Activated CD4-positive, CD25-positive, alpha-beta regulatory T cell treated with anti-CD3 and anti-CD28 coated beads, Interleukin-2, amount 50 U/mL, for 72 hours (primary cell): ENCODE measurements at places on chromosomes 12 and 14.

DNA sequence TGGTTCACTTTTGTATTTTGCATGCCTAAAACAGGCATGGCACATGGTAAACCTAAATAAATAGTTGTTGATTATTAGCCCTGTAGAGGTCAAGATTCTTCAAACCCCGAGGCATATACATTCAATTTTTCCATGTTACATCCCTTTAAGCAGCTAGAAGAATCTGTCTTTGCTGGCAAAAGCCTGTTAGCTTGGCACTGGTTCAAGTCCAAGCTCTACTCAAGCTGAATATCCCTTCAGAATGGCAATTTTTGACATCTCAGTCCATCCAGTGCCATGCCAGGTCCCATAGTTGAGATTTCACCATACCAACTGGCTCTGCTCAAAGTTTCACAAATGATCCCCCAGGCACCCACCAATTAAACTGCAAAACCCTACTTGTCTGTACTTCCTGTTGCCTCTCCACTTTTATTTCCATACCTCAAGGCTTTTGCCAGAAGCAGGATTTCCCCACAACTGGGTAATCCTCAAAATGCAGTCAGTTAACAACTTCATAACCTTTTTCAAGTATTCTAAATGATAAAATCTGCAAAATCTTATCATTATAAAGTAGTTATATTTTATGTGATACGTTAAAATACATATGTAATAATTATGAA lies 9.0 kb upstream of the DCN start:
- no peak for DNase-seq

- no peak for DNase-seq
These were observed 89.0 kb downstream of the PTPRR start for GRCh38 chr12:70831543-70831942.

GRCh38 chr14:21066882-21067502 lies 3.1 kb upstream of the ARHGEF40 start:
- DNase-seq: no peak

DNA sequence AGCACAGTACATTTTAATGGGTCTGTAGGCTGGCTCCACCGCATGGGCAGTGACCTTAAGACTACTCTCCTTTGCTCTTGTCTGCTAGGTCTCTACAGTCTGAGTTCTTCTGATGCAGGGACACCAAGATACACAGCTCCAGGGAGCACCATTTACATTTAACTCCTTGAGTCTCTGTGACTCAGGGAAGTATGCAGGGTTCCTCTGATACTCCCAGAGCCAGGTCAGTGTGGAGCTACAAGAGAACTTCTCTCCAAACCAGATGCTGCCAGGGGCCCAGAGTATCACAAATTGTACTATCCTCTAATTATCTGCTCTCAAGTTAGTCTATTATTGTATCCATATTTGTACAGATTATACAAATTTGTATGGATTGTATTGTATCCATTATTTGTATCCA lies 15.2 kb downstream of the ZFP36L1 start:
- DNase-seq: no peak

GRCh38 chr14:95320078-95320895 lies 579 bp upstream of the CLMN start:
- no peak for DNase-seq

GRCh38 chr12:101703487-101703886 lies 6.0 kb downstream of the CHPT1 start:
- no peak for DNase-seq

DNA sequence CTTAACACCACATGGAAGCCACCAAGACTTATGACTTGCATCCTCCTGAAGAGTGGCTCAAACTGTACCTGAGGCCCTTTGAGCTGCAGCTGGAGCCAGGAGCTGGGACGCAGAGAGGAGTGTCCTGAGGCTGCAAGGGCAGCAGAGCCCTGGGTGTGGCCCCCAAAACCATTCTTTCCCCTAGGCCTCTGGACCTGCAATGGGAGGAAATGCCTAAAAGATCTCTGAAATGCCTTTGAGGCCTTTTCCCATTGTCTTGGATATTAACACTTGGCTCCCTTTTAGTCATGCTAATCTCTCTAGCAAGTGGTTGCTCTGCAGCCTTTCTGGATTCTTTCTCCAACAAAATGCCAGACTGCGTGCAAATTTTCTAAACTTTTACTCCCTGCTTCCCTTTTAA lies 156.1 kb downstream of the SLC38A4 start:
- DNase-seq: no peak

DNA sequence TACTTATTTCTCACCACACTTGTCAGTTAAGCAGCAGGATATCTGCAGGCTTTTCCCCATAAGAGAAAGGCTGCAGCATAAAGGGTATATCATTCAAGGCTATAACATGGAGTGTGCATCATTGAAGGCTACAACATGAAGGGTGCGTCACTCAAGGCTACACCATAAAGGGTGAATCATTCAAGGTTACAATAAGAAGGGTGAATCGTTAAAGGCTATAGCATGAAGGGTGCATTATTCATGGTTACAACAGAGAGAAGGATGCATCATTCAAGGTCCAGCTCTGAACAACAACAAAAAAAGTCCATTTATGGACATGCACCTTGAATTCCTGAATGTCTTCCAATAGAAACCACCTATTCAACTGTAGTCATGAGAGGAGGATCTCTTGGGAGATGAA lies 32.8 kb upstream of the LUM start:
- no peak for DNase-seq

DNA sequence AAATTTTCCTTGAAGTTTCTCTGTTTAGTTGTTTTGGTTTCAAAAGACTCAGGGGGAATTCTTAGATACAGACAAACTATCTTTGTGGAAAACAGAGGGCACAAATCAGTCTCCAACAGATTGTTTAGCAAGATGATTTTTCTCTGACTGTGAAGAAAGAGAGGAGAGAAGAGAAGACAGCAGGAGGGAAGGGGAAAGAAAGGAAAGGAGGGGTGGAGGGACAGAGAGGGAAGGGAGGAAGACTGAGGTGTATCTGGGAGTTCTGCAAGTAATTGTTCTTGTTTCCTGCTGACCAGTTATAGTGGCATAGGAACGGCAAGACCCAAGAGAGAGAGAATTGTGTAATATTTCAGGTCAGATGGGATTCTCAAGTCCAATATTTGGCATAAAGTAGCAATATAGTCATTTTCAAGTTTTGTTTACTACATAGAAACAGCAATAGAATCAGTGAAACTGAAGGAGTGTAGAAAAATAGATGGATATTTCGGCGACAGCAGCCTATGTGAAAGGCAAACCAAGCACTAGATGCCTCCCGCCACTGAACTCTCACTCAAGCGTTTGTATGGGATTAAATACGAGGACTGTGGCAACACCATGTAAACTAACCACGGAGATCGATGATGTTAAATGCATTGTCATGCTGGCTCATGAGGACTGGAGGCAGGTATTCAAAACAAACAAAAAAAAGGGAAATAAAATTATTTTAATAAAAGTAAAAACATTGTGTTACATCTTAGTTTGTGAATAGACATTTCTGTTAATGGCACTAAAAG lies 342.5 kb downstream of the SLC16A7 start:
- DNase-seq: no peak
